ENCODE measurements at places on chromosomes 5 and 9.

DNA sequence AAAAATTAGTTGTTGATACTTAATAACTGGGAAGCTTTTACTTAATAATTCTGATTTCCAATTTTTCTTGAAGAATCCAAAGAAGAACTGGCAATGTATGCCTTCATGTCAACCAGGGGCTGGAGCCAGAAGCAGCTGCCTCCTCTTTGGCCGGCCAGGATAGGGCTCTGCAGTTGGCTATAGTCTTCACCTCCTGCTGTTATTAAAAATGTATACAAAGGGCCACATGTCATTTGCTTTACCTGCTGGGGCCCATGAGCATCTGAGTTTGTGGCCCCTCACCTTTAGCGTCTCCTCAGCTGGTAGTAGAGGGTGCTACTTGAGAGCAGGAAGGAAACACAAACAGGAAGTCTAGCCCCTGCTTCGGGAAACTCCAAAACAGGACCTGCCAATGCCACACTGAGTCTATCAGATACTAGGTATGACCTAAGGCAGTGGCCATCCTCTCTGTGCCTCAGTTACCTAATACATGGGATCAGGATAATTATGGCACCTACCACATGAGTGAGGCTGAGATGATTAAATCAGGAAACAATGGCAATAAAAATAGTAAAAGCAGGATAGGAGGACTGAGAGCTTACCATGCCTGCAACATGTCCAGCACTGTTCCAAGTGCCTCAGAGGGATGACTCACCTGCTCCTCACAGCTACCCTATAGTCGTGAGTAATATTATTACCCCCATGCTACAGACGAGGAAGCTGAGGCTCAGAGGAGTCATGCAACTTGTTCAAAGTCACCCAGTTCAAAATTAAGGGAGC lies 21.3 kb downstream of the CCDC69 start:
- no peak for DNase-seq

GRCh38 chr9:6590334-6590733 lies 55.2 kb downstream of the GLDC start:
- DNase-seq: no peak

DNA sequence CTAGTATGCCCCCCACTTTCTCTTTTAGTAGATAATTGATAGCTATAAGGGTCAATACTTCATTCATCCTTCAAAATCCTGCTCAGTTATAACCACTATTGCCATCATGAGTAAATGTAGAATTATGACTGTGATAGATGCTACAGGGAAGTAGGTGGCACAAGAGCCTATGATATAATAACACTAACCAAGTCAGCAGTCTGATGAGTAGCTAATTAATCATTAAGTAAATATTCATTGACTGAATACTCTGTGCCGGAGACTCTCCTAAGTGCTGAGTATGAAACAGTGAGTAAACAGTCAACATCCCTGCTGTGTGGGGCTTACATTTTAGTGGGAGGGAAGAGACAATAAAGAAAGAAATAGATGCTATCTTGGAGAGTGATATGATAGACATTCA lies 430.3 kb upstream of the ZNF462 start:
- no peak for DNase-seq

GRCh38 chr5:56460681-56461191 lies 227.6 kb upstream of the ANKRD55 start:
- no peak for DNase-seq

- no peak for DNase-seq
Observed at GRCh38 chr5:124262991-124263571, 483.4 kb downstream of the ZNF608 start.

- DNase-seq: no peak
Observed at GRCh38 chr5:59698207-59699178, 195.0 kb downstream of the PDE4D start.

DNA sequence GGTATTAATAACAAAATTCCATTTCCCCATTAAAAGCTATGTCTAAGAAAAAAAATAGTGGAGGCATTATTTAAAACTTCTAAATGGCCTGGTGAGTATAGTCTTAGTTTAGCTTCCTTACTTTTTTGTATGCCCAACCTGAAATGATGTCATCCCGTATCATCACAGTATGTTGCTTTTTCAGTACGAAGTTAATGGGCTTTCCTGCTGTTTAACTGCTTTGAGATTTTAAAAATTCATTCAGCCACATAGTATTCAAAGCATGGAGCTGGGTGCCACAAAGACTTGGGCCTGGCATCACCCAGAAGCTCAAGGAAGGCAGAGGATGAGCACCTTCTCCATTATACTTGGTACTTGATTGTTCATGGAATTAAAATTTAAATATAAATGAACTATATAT lies 7.4 kb downstream of the F2RL2 start:
- no peak for DNase-seq

GRCh38 chr9:80875947-80876346 lies 813.4 kb downstream of the TLE1 start:
- DNase-seq: no peak

DNA sequence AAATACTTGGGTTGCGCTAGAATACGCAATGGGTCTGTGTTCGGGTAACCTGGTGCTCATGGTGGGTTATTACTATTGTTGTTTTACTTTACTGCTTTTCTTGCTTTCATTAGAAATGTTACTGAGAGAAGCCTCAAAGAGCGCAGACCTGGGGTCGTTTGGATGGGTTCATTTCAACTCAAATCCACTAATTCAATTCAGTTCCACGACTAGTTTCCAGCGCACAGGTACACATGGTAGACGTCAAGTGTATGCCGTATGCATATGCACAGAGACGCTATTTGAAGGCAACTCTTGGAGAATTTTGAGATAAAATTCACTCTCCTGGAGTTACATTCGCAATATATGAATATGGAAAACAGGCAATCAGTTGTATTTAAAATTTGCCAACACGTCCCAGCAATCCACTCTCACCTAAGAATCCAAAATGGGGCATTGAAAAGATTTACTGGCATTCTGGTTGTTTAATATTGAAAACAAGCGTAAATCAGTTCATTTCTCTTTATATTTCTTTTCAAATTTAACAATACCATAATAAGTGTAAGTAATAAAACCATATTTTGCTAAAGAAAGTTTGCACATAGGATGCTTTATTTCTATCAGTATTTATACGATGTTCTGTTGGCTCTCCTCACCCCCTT lies 4.4 kb upstream of the PAX5 start:
- DNase-seq: no peak

GRCh38 chr9:137366445-137366810 lies 56.5 kb downstream of the EXD3 start:
- no peak for DNase-seq

DNA sequence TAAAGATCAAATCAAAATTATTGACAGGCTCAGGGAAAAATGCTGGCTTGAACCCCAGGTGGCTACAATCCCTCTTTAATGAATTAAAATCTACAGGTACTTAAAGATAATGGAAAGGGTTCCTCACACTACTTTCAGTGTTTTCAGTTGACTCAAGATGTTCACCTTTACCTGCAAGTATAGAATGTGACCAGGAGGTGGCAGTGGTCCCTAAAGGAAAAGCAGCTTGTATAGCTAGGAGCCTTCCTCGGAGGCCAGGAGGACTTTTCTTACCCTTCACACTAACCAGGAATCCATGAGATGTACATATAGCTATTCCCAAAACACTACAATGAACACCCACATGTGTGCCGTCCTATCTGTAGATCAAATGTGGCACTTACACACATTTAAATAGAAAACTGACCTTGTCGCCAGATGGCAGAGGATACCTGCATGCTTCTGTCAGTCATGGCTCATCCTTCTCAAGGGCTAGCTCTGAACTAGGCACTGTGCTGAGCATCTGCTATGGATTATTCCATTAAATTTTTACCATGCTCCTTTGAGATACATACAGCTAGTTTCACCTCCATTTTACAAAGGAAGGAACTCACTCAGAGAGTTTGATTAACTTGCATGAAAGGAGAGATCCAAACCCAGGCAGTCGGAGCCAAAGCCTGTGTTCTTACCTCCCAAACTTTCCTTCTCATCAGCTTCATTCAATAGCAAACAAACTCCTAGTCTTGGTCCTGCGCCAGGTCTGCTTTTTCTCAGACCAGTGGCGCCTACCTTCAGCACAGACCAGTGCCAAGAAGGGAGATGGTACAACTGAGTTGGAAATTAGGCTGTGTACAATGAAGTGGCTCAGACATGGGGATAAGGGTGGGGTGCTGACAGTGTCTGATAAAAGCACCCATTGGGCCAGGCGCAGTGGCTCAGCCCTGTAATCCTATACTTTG lies 24.5 kb downstream of the C9orf152 start:
- DNase-seq: no peak

- no peak for DNase-seq
Observed at GRCh38 chr5:82593481-82593880, 315.3 kb upstream of the RPS23 start.

- DNase-seq: no peak
Observed at GRCh38 chr9:114619191-114619761, 8.2 kb downstream of the TMEM268 start.

DNA sequence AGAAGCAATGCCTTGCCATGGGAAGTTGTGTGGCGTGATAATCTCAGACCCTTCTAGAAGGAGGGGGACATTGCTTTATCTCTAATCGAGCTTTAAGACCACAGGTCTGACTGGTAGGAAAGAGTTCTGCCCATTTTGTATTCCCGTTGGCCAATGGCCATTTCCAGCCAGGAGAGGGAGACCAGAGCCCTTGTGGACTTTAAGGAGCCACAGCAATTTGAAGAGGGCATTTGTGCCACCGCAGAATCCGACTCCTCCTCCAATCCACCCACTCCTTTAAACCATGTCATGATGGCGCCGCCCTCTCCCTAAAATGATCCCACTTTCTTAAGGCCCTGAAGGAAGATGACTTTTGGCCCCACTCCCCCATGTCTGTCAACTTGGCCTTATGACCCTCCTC lies 560.5 kb upstream of the ADAMTS16 start:
- no peak for DNase-seq

- no peak for DNase-seq
Observed at GRCh38 chr9:121172726-121173487, 28.8 kb downstream of the RAB14 start.

GRCh38 chr5:124606093-124606492 lies 140.3 kb downstream of the ZNF608 start:
- DNase-seq: no peak

DNA sequence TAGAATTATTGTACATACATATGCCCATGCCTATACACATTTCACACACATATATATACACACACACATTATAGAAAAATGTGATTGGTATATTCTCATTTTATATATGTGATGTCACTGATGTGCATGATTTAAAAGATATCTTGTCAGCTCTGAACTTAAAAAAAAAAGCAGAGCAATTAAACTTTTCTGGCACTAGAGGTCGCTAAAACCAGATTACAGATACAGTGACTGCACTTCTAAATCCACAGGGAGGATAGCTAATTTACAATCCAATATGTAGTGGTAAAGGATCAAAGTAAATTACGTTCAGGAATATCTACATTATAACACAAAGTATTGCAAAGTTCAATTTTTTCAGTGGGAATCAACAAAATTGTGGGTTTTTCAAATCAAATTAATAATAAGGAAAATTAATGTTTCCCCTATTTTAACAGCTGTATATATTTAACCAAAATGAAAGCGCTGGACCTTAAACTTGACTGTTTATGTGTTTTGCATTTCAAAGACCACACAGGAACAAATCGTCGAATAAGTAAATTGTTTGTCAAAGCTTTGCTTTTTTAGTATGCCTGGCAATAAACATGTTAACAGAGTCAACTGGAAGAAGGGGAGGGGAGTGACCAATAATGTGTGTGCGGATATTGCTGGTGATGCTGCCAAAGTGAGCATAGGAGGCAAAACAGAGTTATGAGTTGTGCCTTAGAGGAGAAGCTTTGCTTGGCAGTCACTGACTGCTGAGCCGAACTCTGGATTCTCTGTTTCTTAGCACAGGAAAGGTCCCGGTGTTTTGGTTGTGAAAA lies 1201.4 kb upstream of the C9orf72 start:
- DNase-seq: peak; percentile 31

DNA sequence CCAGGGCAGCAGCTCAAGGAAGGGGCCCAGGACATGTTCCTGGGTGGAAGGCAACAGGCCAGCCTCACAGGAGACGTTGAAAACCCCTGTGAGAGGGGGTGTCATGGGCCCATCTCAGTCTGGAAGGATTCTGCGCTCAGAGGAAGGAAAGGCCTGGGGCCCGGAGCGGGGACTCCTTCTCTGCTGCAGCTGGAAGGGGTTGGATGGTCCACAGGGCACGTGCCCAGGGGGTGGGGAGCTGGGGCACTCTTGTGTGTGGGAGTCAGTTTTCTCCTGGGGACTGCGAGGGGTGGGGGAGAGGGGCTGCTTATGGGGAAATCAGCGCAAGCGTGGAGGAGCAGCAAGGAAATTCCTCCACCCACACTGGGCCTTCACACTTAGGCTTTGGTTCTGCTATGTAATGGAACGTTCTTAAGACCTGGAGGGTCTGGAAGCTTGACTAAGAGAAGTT lies 2.9 kb upstream of the LPCAT1 start:
- DNase-seq: no peak

DNA sequence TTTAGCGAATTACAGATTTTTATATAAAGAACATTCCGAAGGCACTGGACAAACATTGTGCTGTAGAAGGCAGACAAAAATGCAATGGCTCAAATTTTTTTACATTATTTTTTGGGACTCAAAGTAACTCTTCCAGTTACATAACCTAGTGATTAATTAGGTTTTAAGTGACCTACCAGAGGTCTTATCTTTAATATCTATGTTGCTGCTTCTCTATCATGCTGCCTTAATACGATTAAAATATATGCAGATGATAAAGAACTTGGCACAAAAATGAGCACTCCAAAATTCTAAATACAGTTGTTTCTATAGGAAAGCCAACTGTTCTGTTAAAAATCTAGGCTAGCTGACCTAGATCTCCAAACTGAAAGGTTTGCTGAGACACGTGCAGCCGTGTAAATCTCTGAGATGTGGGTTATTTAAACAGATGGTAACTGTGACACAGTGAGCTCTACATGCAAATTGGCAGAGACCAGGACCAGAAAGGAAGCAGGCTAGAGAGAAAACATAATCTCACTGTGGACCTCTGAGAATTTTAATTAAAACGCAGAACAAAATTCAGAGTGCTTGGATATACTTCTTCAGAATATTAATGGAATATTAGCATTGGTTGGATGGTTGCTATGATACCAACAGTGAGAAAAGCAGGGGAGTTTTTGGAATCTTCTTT lies 56.2 kb downstream of the CAMK4 start:
- no peak for DNase-seq

DNA sequence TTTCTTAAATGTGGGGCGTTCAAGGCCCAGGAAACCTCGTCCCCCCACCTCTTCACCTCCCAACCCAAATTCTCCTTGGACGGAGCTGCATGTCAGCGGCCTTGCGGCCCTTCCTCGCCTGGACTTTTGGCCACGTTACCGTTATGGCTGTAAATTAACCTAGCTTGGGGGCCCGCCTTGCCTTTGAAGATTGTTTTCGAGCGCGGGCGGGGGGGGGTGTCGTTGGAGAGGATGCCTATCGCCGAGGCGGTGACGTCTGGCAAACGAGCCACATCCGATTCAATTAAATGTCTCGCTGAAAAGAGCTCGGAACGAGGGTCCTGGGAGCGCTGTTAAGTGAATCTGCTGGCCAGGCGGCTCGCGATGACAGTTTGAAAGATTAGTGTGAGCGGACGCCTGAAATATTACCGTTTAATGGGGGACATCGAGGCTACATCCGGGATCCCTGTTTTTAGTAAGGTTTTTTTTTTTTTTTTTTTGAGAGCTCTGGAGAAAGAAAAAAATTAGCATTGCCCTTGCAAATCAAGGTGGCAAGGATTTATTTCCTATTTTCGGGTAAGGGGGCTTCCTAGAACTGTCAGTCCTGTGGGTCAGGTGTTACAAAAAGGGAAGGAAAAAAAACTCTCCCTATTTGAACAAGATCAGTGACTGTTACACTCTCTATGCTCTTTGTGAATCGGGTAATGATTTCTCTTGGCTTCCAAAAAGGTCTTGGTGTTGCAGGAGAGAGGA lies 2.3 kb upstream of the NKX2-5 start:
- no peak for DNase-seq

All from NCI-H2081 treated with DMSO at 0.1 percent for 48 hours (cell line).